GM23338 (cell line): ENCODE measurements at places on chromosomes 4 and X.
A peak's percentile ranks its signal among the peaks of the same experiment; 100 is the strongest.

GRCh38 chr4:112982680-112983079 lies 66.8 kb upstream of the ANK2 start:
- no peak for DNase-seq

- DNase-seq: no peak
Observed at GRCh38 chr4:112112590-112113170, 32.6 kb upstream of the FAM241A start.

DNA sequence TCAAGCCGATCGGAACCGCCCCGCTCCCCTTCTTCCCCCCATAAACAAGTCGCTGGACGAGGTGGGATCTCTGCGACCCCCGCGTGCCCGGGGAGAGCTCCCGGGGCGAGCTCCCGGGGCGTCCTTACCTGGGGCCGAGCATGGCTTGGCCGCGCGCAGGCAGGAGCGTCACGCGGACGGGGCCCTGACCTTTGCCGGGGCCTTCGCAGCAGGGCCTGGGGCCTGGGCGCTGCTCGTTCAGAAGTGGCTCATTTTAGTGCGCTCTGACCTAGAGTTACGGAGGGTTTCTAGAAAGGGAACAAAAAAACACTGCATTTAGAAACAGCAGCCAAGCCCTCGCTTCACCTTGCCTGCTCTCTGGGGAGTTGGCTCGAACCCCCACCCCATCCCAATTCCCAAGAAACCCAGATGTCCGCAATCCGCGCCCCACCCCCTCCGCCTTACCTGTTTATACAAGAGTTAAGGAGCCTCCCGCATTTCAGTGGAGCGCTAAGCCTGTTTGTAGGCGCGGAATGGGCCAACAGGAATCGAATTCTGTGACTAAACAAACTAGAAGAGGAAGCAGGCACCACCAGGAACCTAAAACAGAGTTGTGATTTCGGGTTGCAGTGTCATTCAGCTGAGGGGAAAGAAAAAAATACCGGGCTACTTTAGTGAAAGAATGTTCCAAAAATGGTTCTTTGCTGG lies 814 bp upstream of the RBM47 start:
- peak; percentile 94 for DNase-seq

- peak; percentile 82 for DNase-seq
Observed at GRCh38 chr4:54971474-54971950, 153.9 kb downstream of the KDR start.

DNA sequence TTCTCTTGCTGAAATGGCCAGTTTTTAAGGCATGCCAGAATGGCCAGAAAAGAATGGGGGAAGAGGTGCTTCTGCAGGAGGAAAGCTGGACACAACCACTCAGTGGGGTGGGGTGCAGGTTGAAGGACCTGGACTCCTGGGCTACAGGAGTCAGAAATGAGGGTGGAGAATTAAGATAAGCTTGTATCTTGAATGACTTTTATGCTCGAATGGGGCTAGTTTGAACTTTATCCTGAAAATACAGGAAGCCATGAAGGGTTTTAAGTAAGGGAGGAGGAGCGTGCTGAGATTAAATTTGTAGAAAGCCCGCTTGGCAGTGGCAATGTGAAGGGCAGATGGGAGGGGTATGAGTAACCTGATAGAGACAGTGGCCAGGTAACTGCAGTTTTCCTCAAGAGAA lies 66.5 kb downstream of the ELOVL6 start:
- no peak for DNase-seq

- no peak for DNase-seq
Observed at GRCh38 chr4:47863486-47863885, 25.6 kb upstream of the CORIN start.

DNA sequence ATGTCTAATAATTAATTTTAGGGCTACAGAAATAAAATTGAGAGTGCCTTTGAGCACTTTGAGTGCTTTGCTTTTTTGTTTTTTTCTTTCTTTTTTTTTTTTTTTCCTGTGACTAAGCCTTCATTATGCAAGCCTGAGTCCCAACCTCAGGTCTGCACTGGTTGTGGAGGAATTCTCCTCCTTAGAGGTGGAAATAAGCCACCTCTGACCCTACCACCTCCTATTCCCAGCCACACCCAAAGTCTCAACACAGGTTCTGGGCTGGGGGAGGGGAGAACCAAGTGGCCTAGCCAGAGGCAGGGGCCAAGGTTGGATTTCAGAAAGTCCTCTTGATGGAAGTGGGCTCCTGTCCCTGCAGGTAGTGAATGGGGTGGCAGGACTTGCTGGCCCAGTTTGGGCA lies 180.2 kb downstream of the ARAP2 start:
- DNase-seq: no peak

- no peak for DNase-seq
Observed at GRCh38 chr4:185546335-185546734, 11.0 kb upstream of the PDLIM3 start.

DNA sequence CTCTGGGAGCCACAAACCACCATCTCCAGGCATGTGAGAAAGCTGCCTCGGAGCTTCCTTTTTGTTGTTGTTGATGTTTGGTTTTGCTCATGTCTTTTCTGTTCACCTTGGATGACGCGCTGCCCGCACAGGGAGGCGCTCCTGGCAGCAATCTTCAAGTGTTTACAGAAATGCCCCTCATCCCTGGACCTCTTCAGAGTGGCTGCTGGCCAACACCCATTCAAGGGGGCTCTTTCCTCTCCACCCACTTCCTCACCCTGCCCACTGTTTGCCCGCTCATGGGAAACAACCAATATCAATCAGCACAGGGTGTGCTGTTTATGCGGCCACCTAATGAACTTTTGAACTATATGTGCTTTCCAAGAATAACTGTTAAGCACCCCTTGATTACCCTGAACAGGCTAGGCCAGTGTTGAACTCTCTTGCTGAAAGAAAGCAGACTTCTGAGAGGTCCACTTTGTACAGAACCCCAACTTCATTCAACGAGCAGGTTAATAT lies 355.1 kb upstream of the CLNK start:
- DNase-seq: no peak

- no peak for DNase-seq
Observed at GRCh38 chr4:159606835-159607234, 504.0 kb downstream of the RAPGEF2 start.

GRCh38 chr4:184895012-184895695 lies 69.4 kb upstream of the ACSL1 start:
- no peak for DNase-seq

DNA sequence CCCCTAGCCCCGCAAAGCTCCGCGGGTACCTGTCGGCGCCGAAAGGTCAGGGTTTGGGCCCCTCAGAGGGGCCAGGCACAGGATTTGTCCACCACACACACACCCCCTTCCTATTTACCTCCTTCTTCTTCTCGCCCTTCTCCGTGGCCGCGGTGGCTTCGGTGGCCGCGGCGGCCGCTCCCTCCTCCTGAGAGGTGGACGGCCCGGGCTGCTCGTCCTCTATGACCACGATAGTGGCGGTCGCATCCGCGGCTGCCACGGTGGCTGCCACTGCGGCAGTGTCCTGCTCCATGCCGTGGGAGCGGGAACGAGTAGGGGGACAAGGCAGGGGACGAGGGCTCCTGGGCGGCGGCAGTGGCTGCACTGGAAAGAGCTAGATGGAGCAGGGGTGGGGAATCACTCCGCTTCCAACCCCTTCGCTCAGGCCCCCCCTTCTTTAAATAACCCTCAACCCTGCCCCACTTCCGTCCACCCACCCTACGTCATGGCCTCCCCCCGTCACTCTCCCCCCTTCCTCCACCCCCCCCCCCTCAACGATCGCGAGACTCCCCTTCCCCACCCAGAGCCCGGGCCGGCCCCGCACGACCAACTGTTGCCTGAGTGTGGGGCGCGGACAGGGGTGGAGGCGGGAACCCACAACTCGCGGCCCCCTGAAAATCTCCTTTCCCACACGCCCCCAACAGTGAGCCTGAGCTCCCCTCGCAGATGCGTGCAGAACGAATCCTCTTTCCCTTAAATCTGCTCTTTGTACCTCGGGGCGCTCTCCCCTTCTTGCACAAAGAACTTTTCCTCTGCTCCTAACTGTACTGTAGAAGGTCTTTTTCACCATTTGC lies at the start of gene SMARCA1:
Gene SMARCA1 (minus strand): TSS at position 412 of the 833 bp plus-strand sequence. CDS start 120 bp downstream, at position 292.
- peak; percentile 62 for DNase-seq

DNA sequence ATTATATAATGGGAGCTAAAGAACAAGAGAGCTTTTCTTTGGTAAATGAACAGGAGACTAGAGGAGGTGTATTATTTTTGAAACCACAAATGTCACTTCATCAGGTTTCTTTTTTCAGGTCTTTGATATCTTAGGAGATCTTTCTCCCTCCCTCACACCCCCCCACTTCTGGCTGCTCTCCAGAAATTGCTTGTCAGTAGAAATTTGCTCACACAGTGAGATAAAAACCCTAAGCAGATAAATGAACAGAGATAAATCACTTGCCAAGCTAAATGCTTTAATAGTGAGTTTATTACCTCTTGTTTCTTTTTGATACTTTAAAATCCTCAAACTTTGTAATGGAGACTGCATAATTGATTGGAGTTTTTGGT lies 421.2 kb upstream of the TENM3 start:
- no peak for DNase-seq

- no peak for DNase-seq
Observed at GRCh38 chrX:54427837-54428424, 12.3 kb upstream of the TSR2 start.

GRCh38 chr4:30616942-30617646 lies 103.1 kb upstream of the PCDH7 start:
- DNase-seq: no peak

- peak; percentile 89 for DNase-seq
Observed at GRCh38 chrX:70133303-70134115, at the start of gene IGBP1. Gene IGBP1, plus strand, starts transcription at chrX:70133447. Its CDS starts 501 bp downstream, at chrX:70133948.

GRCh38 chrX:13891377-13892140 lies 74.7 kb upstream of the GPM6B start:
- DNase-seq: no peak

- no peak for DNase-seq
Observed at GRCh38 chr4:7235030-7235380, 42.7 kb downstream of the SORCS2 start.

GRCh38 chr4:174225349-174226049 lies 58.0 kb downstream of the FBXO8 start:
- no peak for DNase-seq

DNA sequence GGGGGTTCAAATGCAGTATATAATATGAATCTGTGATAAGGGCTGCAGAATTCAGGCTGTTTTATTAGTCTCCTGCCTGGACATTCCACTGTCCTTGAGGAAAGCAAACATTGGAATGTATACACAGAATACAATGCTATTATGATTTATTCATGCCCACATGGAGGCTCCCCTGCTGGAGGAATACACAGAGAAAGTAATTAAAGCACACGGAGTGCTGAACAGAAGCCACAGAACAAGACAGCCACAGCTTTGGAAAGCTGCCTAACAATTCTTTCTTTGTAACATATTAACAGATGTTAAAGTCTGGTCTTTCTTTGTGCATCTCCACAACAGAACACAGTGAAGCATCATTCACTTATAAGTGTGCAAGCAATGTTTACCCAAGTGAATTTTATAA lies 155.8 kb downstream of the ARAP2 start:
- no peak for DNase-seq

DNA sequence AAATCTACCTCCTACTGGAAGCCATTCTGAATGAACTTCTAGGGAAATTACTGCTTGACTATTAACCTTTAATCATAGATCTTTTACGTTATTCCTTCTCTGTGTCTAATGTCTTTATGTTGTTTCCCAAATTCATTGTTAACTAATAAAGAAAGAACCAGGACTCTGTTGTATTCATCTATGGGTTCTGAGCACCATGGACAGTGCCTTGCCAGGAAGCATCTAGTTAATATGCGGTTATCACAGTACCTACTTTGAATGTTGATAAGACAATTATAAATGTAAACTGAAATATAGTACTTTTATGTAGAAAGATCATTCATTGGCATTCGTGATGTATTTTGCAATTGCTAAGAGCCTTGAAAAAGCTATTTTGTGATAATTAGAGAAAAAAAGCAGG lies 23.8 kb downstream of the NWD2 start:
- peak; percentile 8 for DNase-seq

GRCh38 chr4:26023203-26023972 lies 109.4 kb downstream of the SMIM20 start:
- no peak for DNase-seq
